ENCODE measurements at places on chromosomes 1 and 21. TPM values are rescaled to one million over a fixed set of nuclear protein-coding genes. Genes with fewer than 3 reads are reported as not detected.
A peak's percentile ranks its signal among the peaks of the same experiment; 100 is the strongest.

The PRAMEF10 gene
- total RNA-seq = not detected

The TSPAN2 gene
- total RNA-seq = 0.91 TPM

The PAX7 gene
- not detected for total RNA-seq

The HAO2 gene
- not detected for total RNA-seq

The SLC2A5 gene
- total RNA-seq = not detected

The SYPL2 gene
- 0.05 TPM for total RNA-seq

The GBP2 gene
- 294 TPM for total RNA-seq

DNA sequence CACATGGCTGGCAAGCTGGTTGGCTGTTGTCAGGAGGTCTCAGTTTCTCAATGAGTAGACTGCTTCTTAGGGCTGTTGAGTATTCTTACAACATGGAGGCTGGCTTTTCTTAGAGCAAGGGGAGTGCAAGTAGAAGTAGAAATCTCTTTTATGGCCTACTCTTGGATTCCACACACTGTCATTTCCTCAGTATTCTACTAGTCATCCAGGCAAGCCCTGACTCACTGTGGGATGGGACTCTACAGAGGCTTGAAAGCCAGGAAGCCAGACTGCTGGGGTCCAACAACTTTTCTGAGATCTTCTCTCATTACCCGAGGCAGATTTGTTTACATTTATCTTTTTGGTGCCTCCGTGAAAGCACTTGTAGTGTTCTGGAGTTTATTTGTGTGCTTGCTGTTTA, 196.2 kb upstream of the APP start:
- H3K27me3 ChIP-seq = no peaks in the 10 kb centered on the region
- no peak overlapping the region for H3K27ac ChIP-seq
- H3K4me1 ChIP-seq = no peaks in the 10 kb centered on the region
- no peak for DNase-seq
- H3K36me3 ChIP-seq = no peaks in the 10 kb centered on the region

- H3K27me3 ChIP-seq = peaks cover 26% of the 10 kb centered on the region
- peak; percentile 18 for DNase-seq
- H3K27ac ChIP-seq = no peak within 1 kb of the TSS
- H3K4me1 ChIP-seq = peaks cover 5% of the 10 kb centered on the region
- no peak within 1 kb of the TSS for H3K4me3 ChIP-seq
These were observed at the start of gene AGBL4 for GRCh38 chr1:50023292-50024159. Gene AGBL4 (minus strand): TSS chr1:50023954.

GRCh38 chr1:197920067-197920396, 2.9 kb downstream of the LHX9 start:
- H3K4me3 ChIP-seq = peak overlapping the region; percentile 67
- H3K4me1 ChIP-seq = peaks cover 55% of the 10 kb centered on the region
- no peak for DNase-seq
- no peaks in the 10 kb centered on the region for H3K36me3 ChIP-seq

DNA sequence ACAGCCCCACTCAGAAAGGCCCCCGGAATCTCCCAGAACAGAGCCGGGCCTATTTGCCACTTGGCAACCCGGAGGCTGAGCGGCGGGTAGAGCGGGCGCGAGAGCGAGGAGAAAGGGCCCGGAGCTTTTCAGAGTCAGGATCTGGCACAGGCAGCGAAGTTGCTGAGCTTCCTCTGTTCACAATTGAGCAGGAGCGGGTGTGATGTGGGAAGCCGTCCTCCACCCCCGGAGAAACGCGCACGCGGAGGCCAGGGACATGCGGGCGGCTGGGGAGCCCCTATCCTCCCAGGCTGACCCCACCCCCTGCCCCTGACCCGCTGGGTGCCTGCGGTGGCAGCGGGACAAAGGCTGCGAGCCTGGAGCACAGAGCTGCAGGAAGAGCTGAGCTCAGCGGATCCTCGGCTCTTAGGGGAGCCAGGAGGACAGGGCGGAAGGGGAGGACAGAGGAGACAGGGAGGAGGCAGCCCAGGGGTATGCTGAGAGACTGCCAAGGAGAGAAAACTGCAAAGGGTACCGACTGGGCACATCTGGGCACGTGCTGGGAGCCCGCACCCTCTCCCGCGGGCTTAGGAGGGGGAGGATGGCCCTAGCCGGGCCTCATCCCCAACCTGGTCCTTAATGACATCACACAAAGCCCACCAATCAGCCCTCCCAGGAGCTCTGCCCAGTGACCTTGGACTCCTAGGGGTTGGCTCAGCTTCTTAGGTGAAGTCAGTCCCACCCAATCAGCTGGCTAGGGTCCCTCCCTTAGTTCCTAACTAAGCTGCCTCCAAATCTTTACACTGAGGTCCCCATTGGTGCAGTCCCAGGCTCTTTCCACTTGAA, 9.3 kb downstream of the KIF21B start:
- no peak for DNase-seq
- H3K4me1 ChIP-seq = peaks cover 86% of the 10 kb centered on the region
- H3K27ac ChIP-seq = peak overlapping the region; percentile 99
- no peak overlapping the region for H3K4me3 ChIP-seq

- H3K36me3 ChIP-seq = no peaks in the 10 kb centered on the region
- DNase-seq = no peak
- no peaks in the 10 kb centered on the region for H3K4me1 ChIP-seq
- H3K27ac ChIP-seq = no peak overlapping the region
- H3K4me3 ChIP-seq = no peak overlapping the region
These were observed 30.0 kb upstream of the RALGPS2 start for GRCh38 chr1:178694923-178695525.

- no peak overlapping the region for H3K27ac ChIP-seq
- DNase-seq = no peak
- no peaks in the 10 kb centered on the region for H3K36me3 ChIP-seq
- no peaks in the 10 kb centered on the region for H3K4me1 ChIP-seq
- no peak overlapping the region for H3K4me3 ChIP-seq
- H3K27me3 ChIP-seq = peaks cover 10% of the 10 kb centered on the region
These were observed 39.1 kb downstream of the IFI44 start for GRCh38 chr1:78688697-78689096.

DNA sequence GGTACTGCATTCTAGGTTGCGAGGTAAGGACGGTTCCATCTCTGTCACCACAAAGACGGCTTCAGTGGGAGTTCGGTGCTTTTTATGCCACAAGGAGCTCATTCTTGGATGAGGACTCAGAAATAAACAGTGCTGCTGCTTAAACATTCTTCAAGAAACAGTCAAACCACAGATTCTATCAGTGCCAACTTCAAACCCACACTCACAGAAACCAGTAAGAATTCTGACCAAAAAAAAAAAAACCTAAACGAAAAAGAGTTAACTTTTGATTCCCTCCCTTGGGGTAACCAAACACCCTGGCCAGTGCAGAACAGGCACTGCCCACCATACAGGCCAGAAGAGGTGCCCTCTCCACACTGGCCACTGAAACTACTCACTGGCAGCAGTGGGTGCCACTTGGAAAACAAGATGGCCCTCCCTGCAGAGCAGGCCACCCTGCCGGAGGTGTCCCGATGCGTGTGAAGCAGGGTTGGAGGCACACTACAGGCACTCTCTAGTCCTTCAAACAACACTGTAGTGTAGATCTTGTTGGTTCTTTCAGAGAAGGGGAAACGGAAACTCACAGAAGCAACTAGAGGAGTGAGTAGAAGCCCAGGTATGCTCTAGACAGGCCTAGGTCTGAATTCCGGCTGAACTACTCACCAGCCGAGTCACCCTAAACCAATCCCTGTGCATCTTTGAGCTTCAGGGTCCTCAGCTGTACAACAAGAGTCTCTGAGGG, 87.3 kb upstream of the TLR5 start:
- H3K36me3 ChIP-seq = peaks cover 1% of the 10 kb centered on the region
- H3K27me3 ChIP-seq = no peaks in the 10 kb centered on the region
- H3K4me3 ChIP-seq = peak overlapping the region; percentile 5
- peak overlapping the region; percentile 81 for H3K27ac ChIP-seq
- H3K4me1 ChIP-seq = peaks cover 72% of the 10 kb centered on the region
- DNase-seq = peak; percentile 59

DNA sequence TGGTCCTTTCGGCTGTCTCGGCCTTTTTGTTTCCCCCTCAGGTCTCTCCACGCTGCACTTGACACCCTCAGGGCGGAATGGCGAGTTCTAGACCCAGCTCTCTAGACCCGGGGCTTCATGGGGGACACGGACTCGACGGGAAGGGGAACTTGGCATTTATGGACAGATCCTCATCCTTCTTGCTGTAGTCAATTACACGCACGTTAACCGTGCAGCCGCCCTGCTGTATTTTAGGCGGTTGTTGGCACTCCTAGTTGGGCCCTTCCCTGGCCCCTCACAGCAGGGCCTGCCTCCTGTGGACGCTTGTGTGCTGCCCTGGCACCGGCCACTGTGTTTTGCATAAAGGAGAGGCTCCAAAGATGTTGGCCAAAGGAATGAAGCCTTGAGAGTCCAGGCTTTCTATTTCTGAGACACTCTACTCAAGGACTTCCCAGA, 558 bp upstream of the BTG3 start:
- H3K36me3 ChIP-seq = peaks cover 29% of the 10 kb centered on the region
- H3K4me1 ChIP-seq = peaks cover 33% of the 10 kb centered on the region
- DNase-seq = no peak
- H3K27me3 ChIP-seq = no peaks in the 10 kb centered on the region
